ENCODE measurements at places on chromosomes 3 and 15. TPM values are rescaled to one million over a fixed set of nuclear protein-coding genes. Genes with fewer than 3 reads are reported as not detected.

Gene OIP5
- 1.3 TPM for total RNA-seq

Gene BUB1B
- 1.5 TPM for total RNA-seq

Gene BNC1
- total RNA-seq = 4.3 TPM

Gene FBXO40
- total RNA-seq = not detected

Gene TMCO5A
- not detected for total RNA-seq

Gene IMPDH2
- 394 TPM for total RNA-seq

Gene DOCK3
- 0.16 TPM for total RNA-seq

Gene SRGAP3
- 6.0 TPM for total RNA-seq

Gene IMPG2
- 0.86 TPM for total RNA-seq

Gene NMNAT3
- 0.60 TPM for total RNA-seq

Gene NANOGP8
- not detected for total RNA-seq

Gene ABCC5
- total RNA-seq = 23.1 TPM

Gene CCDC71
- 19.5 TPM for total RNA-seq

Gene ERICH6
- 0.17 TPM for total RNA-seq

Gene SERPINI2
- total RNA-seq = not detected

Gene BCHE
- 10.4 TPM for total RNA-seq

Gene CFAP92
- under 0.01 TPM for total RNA-seq

Gene ENTPD3
- 0.09 TPM for total RNA-seq

Gene IL17RE
- total RNA-seq = 0.63 TPM

Gene CADM2
- total RNA-seq = 1.6 TPM

Gene DGKG
- total RNA-seq = 2.5 TPM

Gene CHRNA3
- under 0.01 TPM for total RNA-seq

Gene PDCD7
- 11.8 TPM for total RNA-seq

Gene TMIE
- total RNA-seq = not detected

Gene SLC9C1
- not detected for total RNA-seq

Gene SLC35G2
- total RNA-seq = 5.5 TPM

Gene RPS27L
- total RNA-seq = 656 TPM

Gene SOX2
- not detected for total RNA-seq

Gene REC114
- not detected for total RNA-seq

All from bronchial smooth muscle cell (primary cell).